Endothelial cell of umbilical vein (primary cell): ENCODE measurements at places on chromosomes 3 and 15. TPM values are rescaled to one million over a fixed set of nuclear protein-coding genes. Genes with fewer than 3 reads are reported as not detected.

Gene NPAP1
- not detected in 2 replicates for total RNA-seq

Gene POU1F1
- total RNA-seq, result not detected in 2 replicates

Gene RBM5
- total RNA-seq, result 188 and 190 TPM in 2 replicates

Gene DALRD3
- 20.4 and 22.7 TPM in 2 replicates for total RNA-seq

Gene GOLGA6A
- total RNA-seq, result not detected in 2 replicates

Gene TMEM40
- not detected in 2 replicates for total RNA-seq

Gene PXYLP1
- 0.88 and 1.7 TPM in 2 replicates for total RNA-seq

Gene MAP6D1
- 3.2 and 3.5 TPM in 2 replicates for total RNA-seq

Gene EHHADH
- total RNA-seq, result 5.8 and 6.2 TPM in 2 replicates

Gene CFAP20DC
- 1.9 and 2.1 TPM in 2 replicates for total RNA-seq

Gene P2RY1
- total RNA-seq, result 1.7 and 1.9 TPM in 2 replicates

Gene FGF12
- 1.1 and 2.5 TPM in 2 replicates for total RNA-seq

Gene GRAMD1C
- total RNA-seq, result 17.0 and 24.0 TPM in 2 replicates

Gene PLSCR2
- total RNA-seq, result not detected in 2 replicates

Gene CATSPER2
- 3.8 and 6.1 TPM in 2 replicates for total RNA-seq

Gene GOLGA8S
- total RNA-seq, result 0.42 and 0.55 TPM in 2 replicates

Gene PAQR5
- 0.09 TPM in 1 of 2 replicates, not detected in the other for total RNA-seq

Gene PLCH1
- total RNA-seq, result not detected in 2 replicates

Gene SKOR1
- 0.09 and 0.15 TPM in 2 replicates for total RNA-seq

Gene SAMMSON
- not detected in 2 replicates for total RNA-seq

Gene C3orf70
- 0.18 and 0.20 TPM in 2 replicates for total RNA-seq

Gene POPDC2
- total RNA-seq, result 0.66 TPM in 1 of 2 replicates, not detected in the other

Gene CYP19A1
- not detected in 2 replicates for total RNA-seq

Gene THSD4
- 20.2 and 25.4 TPM in 2 replicates for total RNA-seq

Gene BLM
- 17.3 and 18.6 TPM in 2 replicates for total RNA-seq

Gene FSTL1
- 522 and 562 TPM in 2 replicates for total RNA-seq

Gene ANKRD63
- not detected in 2 replicates for total RNA-seq

Gene TRH
- not detected in 2 replicates for total RNA-seq

Gene PRTG
- total RNA-seq, result 8.2 and 12.4 TPM in 2 replicates

Gene SPINK8
- not detected in 2 replicates for total RNA-seq

Gene FRMD5
- 16.7 and 18.2 TPM in 2 replicates for total RNA-seq

Gene KLHL6
- total RNA-seq, result 12.6 and 14.8 TPM in 2 replicates

Gene GCHFR
- 5.5 and 6.3 TPM in 2 replicates for total RNA-seq
